ENCODE measurements at places on chromosomes 12 and 14. TPM values are rescaled to one million over a fixed set of nuclear protein-coding genes. Genes with fewer than 3 reads are reported as not detected.

DNA sequence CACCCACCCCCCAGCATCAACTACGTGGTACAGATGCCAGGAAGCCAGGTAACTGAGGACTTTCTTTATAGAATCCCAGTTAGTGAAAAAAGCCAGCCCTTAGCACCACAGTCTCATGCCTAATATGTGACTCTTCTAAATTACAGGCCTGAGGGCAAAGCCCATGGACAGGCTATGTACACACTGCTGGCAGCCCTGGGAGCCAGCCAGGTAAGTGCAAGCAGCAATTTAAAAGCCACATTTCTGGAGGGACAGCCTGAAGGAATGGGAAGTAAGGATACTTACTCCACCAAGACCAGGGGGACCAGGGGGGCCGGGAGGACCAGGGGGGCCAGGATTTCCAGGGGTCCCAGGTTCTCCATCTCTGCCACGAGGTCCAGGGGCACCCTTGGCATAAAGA is 7.0 kb downstream of the COL2A1 start:
- DNase-seq, result no peak

BAG5 gene
- 38.4 TPM for total RNA-seq

INHBC gene
- total RNA-seq, result not detected

NAA25 gene
- 56.3 TPM for total RNA-seq

DNA sequence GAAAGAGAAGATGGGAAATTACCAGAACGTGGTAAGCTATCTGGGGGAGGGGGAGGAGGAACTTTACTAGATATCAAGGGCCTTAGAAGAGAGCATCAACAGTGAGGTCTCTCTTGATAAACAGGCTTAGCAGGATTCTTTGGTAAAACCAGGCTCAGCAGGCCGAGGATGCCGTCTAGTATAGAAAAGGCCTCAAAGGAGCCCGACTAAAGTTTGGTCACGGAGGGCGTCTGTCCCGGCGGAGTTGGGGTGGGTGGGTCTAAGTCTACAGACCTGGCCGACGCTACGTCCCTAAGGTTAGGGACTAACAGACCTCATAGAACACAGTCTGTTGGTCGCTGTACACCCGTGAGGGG is 538 bp upstream of the TIGAR start:
- no peak for DNase-seq

DNAH10 gene
- 0.14 TPM for total RNA-seq

DNA sequence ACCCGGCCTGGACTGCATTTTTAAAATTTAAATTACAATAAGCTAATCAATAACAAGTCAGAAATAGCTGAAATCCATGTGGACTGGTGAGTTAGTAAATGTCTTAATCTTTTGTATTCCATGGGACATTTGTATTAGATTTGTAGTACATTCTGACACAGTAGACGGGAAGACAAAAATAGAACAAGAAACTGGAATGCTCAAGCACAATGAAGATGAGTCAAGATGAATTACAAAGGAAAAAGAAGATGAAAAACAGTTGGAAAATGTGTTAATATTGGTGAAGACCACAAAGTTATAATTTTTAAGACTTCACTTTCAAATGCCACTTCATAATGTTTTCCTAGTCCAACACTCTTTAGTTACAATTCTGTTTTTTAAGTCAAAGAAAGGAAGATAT is 97.8 kb upstream of the FERMT2 start:
- DNase-seq, result no peak

GRCh38 chr12:65640489-65640901 is 183.8 kb upstream of the HMGA2 start:
- DNase-seq, result no peak

All from Calu3 (cell line).